ENCODE measurements at places on chromosomes 11 and 22. TPM values are rescaled to one million over a fixed set of nuclear protein-coding genes. Genes with fewer than 3 reads are reported as not detected.

The LRRC75B gene
- total RNA-seq = 10.0 TPM

The NAA40 gene
- total RNA-seq = 8.0 TPM

The APOA4 gene
- total RNA-seq = not detected

The C11orf16 gene
- not detected for total RNA-seq

The ZP1 gene
- not detected for total RNA-seq

The OTOG gene
- total RNA-seq = 0.10 TPM

The OR56A1 gene
- total RNA-seq = 0.05 TPM

The DDIAS gene
- total RNA-seq = 0.94 TPM

The HTR3A gene
- total RNA-seq = not detected

GRCh38 chr22:16957781-16958180 is 50.2 kb downstream of the GAB4 start:
- no peak for DNase-seq

DNA sequence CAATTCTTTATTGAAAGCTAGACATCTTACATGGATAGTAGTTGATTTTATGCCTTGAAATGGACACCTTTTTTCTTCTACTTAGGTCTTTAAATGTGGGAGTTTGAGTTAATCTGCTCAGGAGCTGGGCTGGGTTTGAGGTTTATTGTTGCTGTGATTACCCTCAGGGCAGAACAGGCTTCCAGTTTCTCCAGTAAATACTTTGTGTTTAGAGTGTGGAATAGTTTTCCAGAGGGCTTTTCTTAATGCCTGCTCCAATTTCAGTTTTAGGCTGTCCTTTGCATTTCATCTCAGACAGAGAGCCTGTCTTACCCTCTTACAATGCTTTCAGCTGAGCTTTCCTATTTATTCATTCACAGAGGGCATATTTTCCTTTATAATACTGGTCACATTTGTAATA is 69.9 kb upstream of the ADORA2A start:
- no peak for DNase-seq

GRCh38 chr11:46905806-46906205 is 12.5 kb downstream of the LRP4 start:
- no peak for DNase-seq

DNA sequence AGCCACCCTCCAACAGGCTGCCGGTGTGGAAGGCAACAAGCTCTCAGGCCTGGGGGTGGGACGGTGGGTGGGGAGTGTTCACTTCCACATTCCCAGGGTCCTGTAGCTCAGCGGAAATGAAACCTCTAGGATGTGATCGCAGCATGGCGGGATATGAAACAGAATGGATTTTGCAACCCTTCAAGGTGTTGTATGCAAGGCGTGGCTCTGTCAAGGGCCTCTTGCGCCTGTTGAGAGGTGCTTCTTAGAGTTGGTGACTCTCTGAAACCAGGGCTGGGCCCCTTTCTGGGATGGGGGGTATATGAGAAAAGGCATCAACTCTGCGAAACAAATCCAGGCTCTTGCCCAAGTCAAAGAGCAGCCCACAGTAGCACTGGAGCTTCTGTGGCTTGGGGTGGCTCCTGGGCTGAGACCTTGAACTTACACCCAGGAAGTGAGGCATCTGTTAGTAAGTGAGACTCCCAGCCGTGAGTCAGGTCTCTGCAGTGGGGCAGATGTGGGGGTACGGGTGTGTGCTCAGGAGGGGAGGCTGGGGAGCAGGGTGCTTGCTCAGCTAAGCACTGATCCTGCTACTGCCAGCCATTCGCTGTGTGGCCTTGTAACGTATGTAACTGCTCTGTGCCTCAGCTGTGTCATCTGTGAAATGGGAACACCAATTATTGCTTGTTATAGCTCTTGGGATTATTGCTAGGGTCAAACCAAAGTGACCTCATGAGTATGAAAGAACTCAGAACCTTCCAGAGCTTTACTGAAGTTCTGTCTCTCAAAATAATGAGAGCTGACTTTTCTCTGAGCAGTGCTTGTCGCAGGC is 28.3 kb downstream of the NECTIN1 start:
- no peak for DNase-seq

- no peak for DNase-seq
Measured at GRCh38 chr11:46970913-46971625, 34.5 kb downstream of the CSTPP1 start.

GRCh38 chr11:115869780-115870431 is 365.7 kb upstream of the CADM1 start:
- DNase-seq = peak; percentile 87

DNA sequence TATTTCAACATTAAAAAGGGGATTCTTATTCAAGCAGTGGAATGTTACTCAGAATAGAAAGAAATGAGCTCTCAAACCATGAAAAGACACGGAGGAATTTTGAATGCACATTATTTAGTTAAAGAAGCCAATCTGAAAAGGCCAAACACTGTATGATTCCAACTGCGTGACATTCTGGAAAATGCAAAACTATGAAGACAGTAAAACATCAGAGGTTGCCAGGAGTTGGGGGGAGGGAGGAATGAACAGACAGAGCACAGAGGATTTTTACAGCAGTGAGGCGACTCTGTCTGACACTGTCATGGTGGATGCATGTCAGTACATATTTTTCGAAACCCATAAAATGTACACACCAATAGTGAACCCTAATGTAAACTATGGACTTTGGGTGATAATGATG is 22.9 kb upstream of the THY1 start:
- no peak for DNase-seq

DNA sequence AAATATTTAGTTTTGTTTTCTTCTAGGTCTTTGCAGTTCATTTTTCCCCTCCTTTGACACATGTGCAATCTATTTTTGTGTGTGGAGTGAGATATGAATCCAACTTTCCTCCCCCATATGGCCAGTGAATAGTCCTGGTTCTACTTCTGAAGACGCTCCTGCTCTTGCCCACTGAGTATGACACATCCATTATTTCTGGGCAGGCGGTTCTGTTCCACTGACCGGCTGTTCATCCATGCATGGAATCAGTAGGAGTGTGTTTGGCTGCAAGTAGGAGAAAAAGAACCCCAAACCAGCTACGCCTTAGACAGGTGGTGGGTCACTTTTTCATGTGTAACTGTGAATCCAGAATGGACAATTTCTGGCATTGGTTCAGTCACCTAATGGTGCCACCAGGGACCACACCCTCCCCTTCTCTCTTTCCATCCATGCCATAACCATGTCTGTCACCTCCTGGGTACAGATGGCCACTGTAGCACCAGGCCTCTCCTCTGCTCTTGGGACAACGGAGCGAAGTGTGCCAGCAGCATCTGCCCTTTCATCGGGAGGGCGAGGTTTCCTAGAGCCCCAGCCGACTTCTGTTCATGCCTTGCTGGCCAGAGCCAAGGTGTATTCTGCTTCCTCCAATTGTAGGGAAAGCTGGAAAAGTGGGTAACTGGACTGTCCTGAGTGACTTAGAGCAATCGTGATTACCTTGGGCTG is 67.4 kb upstream of the SLC22A12 start:
- DNase-seq = peak; percentile 40

- peak; percentile 96 for DNase-seq
Measured at GRCh38 chr22:44037519-44038375, 13.6 kb downstream of the PARVB start.

DNA sequence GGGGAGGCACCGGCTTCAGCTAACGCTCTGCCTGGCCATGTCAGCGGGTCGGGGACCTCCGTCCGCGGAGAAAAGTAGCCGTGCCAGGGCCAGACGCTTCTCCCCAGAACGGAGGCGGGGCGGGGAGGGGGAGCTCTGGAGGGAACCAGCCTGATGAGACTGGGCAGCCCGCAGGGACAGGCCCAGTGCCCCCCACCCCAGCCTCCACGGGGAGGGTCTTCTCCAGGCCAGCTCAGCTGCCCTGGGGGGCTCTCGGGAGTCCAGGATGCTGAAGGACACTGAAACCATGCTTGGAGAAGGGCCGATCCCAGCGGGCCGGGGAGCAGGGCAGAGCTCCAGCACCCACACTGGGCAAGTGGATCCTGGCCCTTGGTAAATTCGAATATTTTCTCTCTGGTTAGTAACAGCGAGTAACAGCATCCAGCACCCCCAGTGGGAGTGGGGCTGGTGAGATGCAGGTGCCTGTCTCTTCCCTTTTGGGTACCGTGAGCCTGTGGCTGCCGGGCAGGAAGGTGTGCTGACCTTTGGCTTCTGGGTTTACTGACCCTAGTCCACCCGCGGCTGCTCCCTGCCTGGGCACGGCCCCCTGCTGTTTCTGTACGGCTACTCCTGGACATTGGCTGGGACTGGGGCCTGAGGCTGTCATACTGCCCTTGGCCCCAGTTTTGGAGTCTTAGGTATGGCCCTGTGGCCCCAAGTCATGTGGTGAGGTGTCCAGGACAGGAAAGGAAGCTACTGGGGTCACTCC is 35.8 kb downstream of the GRAMD4 start:
- DNase-seq = no peak

DNA sequence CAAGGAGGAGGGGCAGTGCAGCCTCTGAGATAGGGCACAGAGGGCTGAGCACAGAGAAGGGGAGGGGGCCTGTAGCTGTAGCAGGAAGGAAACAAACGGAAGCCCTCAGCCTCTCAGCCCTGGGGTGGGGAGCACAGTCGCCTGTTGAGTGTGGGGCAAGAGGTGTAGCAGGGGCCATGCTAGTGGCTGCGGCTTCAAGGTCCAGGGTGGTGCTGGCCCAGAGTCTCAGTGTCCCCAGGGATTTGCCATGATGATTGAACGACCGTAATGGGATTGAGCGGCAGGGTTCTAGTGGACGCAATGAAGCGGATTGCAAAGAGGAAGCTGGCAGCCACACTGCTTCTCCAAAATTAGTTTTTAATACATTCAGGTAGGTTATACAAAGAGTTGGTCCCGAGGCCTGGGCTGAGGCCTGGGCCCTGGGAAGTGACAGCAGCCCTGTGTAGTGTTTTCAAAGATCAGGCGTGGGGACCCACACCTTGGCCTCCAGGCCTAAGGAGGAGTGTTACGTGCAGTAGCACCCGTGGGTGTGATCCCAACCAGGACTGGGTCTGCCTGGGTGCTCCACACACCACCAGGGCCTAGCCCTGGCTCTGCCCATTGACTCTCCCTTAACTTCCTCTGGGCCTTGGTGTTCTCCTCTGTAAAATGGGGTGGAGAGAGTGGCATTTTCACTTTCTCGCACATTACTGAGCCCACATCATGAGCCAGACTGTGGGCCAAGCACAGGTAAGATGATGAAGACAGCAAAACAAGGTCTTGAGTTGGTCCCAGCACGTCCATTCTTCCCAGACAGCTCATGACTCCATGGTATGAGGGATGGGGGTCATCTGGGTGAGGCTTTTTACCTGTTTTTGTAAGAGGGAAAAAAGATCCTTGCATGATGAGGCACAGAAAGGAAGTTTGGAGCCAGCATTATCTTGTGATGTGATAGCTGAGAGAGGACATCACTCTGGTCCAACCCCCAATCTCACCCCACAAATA is 13.1 kb downstream of the LRRC32 start:
- no peak for DNase-seq

DNA sequence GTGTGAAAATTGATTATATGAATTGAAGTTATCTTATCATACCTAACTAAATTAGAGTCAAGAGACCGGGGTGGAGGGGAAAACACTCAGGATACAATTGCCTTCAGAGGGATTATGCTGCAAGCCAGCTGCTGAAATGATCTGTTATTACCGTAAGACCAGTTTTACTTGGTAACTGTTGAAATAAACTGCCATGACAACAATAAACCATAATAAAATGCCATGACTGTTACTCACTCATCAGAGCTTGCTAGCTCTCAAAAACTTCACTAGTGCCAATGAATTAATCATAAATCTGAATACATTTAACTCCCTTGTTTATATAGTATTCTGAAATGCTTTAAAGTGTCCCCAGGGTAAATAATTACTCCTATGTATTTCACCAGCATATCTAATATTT is 68.2 kb downstream of the CASP12 start:
- peak; percentile 78 for DNase-seq

- no peak for DNase-seq
Measured at GRCh38 chr11:45451766-45452440, 165.8 kb upstream of the SYT13 start.

DNA sequence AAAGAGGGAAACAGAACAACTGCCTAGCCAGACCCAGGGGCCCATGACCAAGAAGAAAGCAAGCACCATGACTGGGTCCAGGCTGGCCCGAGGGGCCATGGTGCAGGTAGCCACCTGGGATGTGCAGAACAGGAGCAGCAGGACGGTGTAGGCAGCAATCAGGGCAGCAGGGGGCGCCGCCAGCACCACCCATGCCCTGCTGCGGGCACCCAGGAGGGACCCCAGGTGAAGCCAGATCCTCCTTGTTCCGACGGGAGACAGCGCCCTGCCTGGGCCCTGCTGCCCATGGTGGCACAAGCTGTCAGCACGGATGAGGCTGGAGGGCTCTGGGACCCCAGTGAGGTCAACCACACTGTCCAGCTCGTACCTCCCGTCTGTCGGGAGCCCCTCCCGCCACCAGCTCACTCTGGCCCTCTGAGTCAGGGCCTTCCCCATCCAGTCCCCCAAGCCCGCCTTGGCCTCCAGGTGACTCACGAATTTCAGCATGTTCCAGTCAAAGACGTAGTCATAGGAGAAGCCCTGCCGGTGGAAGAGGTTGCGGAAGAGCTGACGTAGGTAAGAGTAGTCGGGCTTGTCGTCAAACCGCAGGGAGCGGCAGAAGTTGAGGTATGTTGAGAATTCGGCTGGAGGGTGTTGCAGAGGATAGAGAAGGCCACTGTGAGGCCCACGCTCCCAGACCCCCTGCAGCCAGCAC is 18.8 kb downstream of the CSNK1E start:
- no peak for DNase-seq

DNA sequence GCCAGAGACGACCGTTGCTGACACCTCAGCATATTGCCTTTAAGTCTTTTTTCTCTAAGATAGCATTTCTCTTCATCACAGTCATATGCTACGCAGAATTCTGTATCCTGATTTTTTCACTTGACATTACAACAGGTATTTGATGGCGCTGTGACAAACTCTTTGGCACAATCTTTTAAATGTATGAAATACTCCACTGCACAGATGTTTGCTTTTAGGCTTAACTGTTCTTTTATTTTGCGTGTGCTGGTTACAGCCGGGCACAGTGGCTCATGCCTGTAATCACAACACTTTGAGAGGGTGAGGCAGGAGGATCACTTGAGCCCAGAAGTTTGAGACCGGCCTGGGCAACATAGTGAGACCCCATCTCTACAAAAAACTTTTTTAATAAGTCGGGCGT is 52.0 kb upstream of the PPP6R3 start:
- no peak for DNase-seq

DNA sequence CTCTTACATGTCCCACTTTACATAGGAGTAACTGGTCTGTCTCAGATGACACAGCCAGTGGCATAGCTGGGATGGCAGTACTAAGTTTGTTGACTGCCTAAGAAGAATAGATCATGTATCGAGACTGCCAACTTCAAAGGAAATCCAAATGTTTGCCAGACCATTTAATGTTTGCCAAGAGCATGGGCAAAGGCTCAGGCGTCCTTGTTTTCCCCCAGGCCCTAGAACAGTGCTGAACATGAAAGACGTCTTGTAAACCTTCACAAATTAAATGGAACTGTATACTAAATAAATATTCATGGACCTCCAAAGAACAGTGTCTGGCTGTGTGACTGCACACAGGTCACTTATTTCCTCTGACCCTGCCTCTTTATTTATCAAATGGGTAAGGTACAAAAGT is 234.7 kb upstream of the CCDC90B start:
- DNase-seq = no peak

- no peak for DNase-seq
Measured at GRCh38 chr11:11989774-11990744, 18.4 kb downstream of the DKK3 start.
